ENCODE measurements at places on chromosomes 1 and 21. TPM values are rescaled to one million over a fixed set of nuclear protein-coding genes. Genes with fewer than 3 reads are reported as not detected.

DNA sequence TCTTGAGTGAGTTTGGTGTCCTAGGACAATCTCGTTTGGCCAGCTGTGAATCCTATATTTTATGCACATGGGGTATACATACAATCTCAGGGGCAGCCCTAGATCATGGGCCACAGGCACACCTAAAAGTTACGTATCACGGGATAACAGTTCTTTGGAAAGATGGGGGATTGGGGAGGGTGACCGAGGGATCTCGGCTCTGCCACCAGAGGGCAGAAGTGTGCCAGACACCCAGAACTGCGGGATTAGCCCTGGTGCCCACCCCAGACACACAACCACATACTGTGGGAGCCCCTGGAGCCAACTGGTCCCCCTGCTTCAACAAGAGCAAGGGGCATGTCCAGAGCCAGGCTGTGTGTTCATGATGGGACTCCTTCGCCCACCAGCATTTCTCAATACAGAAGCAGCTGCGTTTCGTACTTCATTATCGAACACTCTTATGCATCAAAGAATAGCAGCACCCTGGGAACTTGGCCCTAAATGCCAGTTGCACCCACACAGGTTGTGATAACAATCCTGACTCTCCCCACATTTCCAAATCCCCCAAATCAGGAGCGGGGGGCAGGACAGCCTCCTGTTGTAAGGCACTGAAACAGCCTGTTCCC, 37.4 kb downstream of the TMCO4 start:
- peak; percentile 8 for DNase-seq

The FCGR3A gene
- not detected for total RNA-seq

- DNase-seq: peak; percentile 31
Observed at GRCh38 chr1:207848234-207848633, 62.7 kb downstream of the CD34 start.

The NUDT4B gene
- total RNA-seq: not detected

The LCE1A gene
- total RNA-seq: not detected

GRCh38 chr1:160752924-160753323, 13.9 kb downstream of the SLAMF7 start:
- DNase-seq: no peak

The EFNA3 gene
- total RNA-seq: 9.1 TPM

All from Caki2 (cell line).